ENCODE measurements at places on chromosomes 3 and 15.

GRCh38 chr3:78476076-78476475 lies 1291.7 kb downstream of the ROBO1 start:
- DNase-seq: no peak

DNA sequence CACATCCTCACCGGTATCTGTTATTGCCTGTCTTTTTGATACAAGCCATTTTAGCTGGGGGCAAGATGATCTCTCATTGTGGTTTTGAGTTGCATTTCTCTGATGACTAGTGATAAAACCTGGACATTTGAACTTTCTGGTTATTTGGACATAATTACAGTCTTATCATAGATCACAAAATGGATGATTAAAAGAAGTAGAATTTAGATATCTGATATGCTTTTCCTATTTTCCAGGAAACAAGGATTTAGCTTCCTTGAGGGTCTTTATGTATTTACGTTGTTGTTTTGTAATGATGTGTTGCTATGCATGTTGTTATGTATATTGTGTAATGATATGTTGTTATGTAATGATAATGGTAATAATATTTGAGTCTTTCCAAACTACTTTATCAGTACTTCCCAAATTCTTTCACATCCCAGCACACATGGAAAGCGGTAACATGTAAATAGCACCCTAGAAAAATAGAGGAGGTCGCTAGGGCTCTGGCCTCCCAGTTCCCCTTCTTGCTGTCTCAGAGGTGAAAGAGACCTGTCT lies 53.8 kb downstream of the GJD2 start:
- DNase-seq: no peak

GRCh38 chr3:178672275-178672674 lies 136.0 kb downstream of the KCNMB2 start:
- DNase-seq: no peak

DNA sequence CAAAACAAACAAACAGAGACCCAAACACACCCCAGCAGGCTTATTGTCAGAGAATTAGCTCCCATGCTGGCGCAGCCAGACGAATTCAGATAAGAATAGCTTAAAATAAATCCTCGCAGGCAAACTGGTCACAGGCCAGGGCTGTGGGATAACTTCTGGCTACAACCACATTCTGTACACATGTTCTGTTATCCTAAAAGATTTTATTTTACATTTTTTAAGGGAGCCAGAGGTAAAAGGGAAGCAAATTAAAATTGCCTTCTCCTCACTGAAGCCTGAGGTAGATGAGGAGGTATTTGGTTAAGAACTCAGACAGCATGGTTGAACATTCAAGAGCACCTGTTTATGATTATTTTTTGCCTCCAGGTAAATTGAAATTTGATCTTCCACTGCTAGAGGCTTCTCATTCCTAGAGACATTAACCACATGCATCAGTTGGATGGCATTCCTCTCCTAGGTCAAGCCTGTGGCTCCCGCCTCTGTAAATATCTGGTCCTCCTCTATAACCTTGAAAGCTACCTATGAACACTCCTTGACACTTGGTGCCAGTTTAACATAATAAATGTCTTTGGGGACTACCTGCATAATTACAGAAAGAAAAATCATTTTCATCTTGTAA lies 190.3 kb downstream of the SATB1 start:
- DNase-seq: no peak

DNA sequence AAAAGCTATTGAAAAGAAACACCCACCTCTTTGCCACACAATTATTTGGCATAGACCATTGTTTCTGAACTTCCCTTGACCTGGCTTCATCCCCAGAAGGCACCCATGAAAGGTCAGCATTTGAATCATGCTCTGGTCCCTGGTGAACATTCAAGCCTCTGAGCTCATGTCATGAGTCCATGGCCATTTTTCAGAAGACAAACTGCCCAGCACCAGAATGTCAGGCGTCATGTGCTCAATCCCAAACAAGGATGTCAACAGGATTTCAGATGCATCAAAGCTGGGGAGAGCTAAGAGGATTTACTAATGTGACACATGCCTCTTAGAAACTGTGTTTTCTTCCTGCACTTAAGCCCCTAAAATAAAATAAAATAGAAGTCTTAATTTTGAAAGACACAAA lies 41.3 kb downstream of the TMED3 start:
- no peak for DNase-seq

GRCh38 chr15:53573091-53573490 lies 186.4 kb downstream of the WDR72 start:
- no peak for DNase-seq

DNA sequence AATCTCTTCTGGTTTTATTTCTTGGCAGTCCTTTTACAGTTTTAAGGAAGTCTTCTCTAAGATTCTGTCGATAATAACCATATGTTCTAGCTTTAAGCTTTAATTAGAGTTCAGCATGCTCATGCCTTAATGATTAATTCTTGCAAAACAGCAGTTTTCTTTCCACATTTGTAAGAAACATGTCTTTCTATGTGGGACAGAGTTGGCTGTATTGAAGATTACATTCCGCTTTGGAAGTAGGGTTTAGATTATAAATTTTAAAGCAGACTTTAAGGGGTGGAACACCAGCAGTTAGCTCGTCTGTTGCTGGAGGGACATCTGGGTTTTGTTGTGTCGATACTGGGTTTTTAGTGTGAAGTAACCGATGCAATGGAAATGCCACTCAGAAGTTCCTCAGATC lies 35.3 kb downstream of the SQOR start:
- no peak for DNase-seq

GRCh38 chr3:105499961-105500360 lies 133.3 kb downstream of the ALCAM start:
- DNase-seq: no peak

DNA sequence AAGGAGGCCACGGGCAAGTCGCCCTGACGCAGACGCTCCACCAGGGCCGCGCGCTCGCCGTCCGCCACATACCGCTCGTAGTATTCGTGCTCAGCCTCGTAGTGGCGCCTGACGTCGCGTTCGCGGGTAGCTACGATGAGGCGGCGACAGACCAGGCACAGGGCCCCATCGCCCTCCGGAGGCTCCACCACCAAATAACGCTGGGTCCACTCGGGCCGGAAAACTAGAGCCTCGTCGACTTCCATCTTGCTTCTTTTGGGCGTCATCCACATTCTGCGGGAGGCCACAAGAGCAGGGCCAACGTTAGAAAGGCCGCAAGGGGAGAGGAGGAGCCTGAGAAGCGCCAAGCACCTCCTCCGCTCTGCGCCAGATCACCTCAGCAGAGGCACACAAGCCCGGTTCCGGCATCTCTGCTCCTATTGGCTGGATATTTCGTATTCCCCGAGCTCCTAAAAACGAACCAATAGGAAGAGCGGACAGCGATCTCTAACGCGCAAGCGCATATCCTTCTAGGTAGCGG lies at the start of gene EPM2AIP1:
EPM2AIP1 (minus strand) TSS at position 326 of the 520 bp plus-strand sequence; CDS start at position 272, 54 bp downstream.
- DNase-seq: no peak

DNA sequence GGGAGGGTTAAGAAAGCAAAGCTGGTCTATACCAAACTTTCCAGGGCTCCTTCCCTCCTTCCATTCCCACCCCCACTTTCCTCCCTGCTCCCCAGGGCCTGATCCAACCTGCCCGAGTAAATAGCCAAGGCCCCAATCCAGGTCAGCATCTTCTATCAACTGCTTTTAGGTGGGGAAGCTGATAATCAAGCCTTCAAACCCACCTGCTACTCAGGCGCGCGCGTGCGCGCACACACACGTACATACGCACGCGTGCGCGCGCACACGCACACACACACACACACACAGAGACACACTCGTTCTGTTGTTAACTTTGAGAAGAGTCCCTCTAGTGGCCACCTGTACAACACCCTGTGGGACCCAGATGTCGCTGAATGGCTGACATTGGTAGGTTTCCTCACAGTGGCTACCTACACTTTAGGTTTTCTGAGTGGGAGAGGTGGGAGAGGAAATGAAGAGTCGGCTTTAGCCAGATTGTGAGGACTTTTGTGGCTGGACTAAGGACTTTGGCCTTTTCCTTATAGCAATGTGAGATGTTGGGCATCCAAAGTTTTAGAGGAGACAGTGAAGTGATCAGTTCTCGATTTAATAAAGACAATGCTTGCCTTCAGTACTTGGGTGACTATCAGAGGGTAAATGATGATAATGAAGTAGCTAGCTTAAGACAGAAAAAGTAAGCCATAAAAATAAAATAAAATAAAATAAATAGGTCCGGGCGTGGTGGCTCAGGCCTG lies 179.9 kb upstream of the C2CD4B start:
- DNase-seq: peak; percentile 5

GRCh38 chr3:156812521-156813335 lies 13.4 kb upstream of the LEKR1 start:
- no peak for DNase-seq
